ENCODE measurements at places on chromosomes 13 and 19.

DNA sequence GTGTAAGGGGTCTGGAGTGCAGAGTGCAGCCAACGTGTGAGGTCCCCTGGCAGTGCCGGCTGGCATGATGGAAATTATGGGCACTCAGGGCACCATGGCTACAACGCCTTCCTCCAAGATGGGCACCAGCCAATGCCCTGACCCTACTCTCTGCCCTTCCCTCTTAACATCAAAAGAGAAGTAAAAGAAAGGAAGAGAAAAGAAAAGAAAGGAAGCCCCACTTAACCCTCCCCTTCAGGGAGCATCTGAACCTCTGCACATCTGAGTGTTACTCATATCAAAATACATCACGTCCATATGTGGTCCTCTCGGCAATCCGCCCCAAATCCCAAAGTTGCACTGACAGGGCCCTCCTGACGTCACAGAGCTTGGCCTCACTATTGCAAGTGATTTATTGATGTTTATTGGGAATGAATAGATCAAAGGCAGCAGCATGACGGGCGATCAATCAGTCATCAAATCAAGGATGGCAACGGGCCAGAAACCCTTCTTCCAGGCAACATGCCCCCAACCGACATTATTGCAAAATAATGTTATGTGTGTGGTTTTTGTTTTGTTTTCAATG lies 1.3 kb downstream of the TSHZ3 start:
- no peak for DNase-seq

- DNase-seq: no peak
Observed at GRCh38 chr19:33767898-33768413, 28.7 kb upstream of the KCTD15 start.

GRCh38 chr19:29489172-29489951 lies 36.4 kb upstream of the VSTM2B start:
- no peak for DNase-seq

- DNase-seq: no peak
Observed at GRCh38 chr13:31440132-31440531, 240.4 kb downstream of the B3GLCT start.

- no peak for DNase-seq
Observed at GRCh38 chr13:77338961-77339401, 12.1 kb upstream of the MYCBP2 start.

- no peak for DNase-seq
Observed at GRCh38 chr19:37845932-37846331, 60.5 kb downstream of the WDR87 start.

DNA sequence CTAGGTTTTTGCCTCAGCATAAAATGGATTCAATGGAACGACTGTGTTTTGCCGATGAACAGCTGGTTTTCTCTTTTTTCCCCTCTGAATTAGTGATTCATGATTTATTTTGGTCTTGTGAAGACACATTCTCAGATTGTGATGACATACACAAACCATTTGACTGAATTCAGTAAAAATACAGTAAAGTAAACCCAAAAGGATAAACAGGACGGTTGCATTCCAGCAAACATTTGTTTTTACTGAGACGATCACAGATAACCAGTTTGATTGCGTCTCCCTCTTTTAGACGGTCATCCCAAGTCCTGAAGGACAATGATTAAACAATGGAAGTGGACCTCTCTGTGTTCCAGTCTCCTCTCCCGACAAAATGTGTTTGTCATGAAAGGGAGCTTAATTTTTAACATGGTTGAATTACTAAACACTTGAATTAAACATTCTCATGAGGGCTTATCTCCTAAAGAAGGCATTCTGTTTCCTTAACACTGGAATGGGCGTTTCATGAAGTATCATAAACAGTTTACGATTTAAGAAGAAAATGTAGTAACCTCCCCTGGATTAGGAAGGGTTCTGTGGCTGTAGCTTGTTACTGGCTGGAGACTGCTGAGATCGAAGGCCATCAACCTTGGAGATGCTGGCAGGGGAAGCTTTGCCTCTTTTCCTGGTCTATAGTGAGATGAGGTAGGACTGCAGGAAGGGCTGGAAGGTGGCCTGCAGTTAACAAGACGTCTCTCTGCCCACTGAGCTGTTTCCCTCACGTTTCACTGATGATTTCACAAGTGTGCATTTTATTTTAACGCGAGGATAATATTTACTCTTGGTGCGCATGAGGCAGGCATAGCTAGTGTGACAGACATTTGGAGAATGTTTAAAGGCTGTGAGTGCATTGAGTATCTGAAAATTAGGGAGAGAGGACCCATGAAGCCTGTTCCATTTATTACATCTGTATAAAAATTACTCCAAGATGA lies 457.9 kb downstream of the FGF9 start:
- DNase-seq: no peak

DNA sequence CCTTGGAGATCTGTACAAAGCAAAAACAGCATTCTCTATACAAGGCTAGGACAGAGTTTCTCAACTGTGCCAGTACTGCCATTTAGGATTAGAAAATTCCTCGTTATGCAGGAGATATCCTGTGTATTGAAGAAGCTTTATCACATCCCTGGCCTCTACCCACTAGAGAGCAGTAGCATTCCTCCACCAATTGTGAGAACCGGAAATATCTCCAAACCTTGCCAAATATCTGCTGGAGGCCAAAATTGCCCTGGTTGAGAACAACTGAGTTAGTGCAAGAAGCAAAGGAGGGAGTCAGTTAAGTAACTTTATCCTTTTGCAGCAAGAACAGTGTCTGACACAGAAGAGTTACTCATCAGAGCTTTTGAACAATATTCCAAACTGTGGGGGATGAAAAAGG lies 16.2 kb upstream of the FREM2 start:
- DNase-seq: no peak

Measured in activated CD4-positive, alpha-beta T cell treated with anti-CD3 and anti-CD28 coated beads for 24 hours (primary cell).